C1 segment of cervical spinal cord (tissue), 14 donors: ENCODE measurements at places on chromosomes 4 and X.

- DNase-seq = no peak
These were observed 12.4 kb upstream of the LONRF3 start for GRCh38 chrX:118961866-118962560.

- DNase-seq = no peak
These were observed 420.2 kb downstream of the BCOR start for GRCh38 chrX:39677585-39677977.

GRCh38 chr4:148649652-148650331, 207.6 kb upstream of the NR3C2 start:
- no peak for DNase-seq

GRCh38 chrX:4150259-4150658, 436.8 kb upstream of the PRKX start:
- no peak for DNase-seq

DNA sequence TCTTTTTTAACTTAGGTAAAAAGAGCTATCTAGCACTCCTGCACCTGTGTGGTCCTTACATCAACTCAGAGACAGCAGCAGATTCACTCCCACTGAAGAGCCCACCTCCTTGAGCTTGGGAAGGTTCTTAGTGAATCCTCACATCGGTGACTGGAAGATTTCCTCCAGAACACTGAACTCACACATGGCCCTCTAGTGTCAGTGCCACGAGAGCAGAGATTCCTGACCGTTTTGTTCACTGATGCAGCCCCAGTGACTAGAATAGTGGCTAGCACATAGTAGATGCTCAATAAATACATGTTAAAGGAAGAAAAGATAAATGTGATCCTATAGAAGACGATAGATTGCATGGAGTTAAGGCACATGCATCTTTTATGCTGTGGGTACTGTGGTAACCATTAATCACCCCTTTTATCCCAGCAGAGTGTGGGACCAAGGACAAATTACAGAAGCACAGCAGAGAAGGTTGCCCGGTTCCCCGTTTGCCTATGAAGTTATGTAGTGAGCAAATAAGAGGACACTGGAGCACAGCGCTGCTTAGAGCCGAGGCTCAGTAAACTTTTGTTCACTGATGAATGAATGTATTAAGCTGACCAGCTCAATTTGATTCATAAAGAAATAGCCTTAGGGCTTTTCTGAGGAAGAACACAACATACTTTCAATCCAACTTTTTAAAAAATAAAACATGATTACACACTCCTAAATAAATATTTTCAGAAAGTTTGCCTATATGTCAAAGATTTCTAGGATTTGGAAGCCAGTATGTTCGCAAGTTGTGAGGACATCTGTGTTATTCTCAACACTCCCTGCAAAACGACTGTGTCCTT, 8.7 kb downstream of the GASK1B start:
- DNase-seq = no peak

GRCh38 chr4:172758586-172759340, 409.8 kb upstream of the GALNT7 start:
- no peak for DNase-seq

DNA sequence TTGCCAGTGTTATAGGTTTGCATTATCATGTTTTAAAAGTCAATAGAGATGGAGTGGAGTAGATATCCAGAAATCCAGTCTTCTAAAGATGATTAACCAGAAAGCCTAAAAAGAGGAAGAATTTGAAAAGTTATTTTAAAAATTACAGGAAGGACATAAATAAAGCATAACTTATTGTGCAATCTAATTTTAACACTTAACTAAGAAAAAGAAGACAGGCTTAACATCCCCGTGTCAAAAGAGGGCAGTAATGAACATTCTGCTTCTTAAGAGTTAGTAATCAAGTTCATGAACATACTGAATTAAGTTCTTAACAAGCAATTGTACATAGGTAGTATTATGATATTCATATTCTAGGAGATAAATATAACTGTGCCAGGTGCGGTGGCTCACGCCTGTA, 39.3 kb downstream of the ELF2 start:
- DNase-seq = no peak

DNA sequence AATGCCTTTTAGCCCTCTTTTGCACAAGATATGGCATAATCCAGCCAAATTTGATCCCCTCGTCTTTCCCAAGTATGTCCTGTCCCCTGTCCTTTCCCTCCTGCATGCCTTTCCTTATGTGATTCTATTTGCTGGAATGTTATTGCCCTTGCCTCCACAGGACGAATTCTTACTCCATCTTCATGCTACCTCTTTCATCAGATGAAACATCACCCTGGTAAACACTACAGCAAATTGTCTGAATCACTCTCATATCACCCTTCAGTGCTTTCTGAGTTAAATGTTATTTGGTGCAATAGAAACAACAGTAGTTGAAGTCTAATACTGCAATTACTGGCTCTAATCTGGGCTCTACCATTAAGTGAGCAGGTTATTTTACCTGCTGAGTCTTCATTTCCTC, 52.2 kb upstream of the FAT1 start:
- DNase-seq = no peak

DNA sequence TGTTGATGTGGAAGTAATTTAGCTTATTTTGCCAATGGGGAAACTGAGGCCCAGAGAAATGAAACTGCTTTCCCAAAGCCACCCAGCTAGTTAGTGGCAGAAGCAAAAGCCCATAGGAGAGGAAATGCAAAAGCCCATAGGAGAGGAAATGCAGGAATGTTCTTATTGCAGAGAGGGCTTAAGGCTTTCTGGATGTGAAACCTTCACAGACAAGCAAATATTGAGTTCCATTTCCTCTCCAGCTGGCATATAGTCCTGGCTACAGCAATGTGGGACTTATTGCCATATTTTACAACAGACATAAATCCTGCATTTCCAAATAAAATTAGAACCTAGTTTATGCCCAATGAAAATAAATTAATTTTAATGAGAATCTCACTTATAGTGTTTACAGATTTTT, 69.7 kb downstream of the TMEM154 start:
- DNase-seq = no peak

- DNase-seq = no peak
These were observed 525.5 kb upstream of the BOD1L1 start for GRCh38 chr4:14152834-14153519.

DNA sequence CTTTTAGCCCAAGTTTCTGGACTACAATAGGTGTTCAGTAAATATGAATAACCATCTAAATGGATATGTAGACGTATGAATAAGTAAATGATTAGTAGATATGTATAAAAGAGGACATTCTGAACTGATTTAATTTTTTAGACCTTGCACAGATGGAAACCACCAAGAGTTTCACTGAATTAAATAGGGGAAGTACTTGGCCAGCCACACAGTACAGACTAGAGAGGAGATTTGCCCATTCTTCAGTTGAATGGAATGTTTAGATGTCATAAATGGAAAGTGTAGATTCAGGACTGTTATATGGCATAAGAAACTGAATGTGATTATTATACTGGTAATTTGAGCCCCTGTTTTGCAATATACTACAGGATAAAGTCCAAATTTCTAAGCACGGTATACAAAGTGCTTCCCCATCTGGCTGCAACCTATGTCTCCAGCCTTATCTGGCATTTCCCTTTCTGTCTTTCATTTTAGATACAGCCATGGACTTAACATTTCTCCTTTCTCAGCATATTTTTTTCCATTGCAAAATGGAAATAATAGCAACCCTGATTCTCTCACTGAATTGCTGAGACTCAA, 137.8 kb upstream of the HS3ST1 start:
- DNase-seq = no peak

- DNase-seq = no peak
These were observed 171.4 kb downstream of the SH3KBP1 start for GRCh38 chrX:19715711-19716638.

GRCh38 chr4:102230194-102230593, 115.1 kb downstream of the SLC39A8 start:
- no peak for DNase-seq

DNA sequence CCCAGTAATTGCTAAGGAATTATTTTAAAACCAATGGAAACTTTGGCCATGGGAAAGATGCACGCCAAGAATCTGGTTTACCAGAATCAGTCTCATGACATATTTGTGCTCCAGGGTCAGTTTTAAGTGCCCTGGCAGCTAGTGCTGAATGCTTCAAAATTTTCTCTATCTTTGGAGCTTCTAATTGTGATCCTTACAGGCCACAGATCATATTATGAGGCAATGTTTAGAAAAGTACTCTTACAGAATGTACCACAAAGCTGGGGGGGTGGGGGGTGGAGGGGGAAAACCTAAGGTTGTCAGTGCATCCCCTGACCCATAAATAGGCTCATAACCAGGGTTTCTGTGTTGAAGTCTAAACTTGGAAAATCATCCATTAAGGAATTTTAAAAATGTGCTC, 514.5 kb downstream of the INPP4B start:
- DNase-seq = no peak

GRCh38 chr4:152655272-152656129, 24.3 kb downstream of the TMEM154 start:
- DNase-seq = no peak

- no peak for DNase-seq
These were observed 14.4 kb downstream of the ADH1A start for GRCh38 chr4:99276417-99276816.

DNA sequence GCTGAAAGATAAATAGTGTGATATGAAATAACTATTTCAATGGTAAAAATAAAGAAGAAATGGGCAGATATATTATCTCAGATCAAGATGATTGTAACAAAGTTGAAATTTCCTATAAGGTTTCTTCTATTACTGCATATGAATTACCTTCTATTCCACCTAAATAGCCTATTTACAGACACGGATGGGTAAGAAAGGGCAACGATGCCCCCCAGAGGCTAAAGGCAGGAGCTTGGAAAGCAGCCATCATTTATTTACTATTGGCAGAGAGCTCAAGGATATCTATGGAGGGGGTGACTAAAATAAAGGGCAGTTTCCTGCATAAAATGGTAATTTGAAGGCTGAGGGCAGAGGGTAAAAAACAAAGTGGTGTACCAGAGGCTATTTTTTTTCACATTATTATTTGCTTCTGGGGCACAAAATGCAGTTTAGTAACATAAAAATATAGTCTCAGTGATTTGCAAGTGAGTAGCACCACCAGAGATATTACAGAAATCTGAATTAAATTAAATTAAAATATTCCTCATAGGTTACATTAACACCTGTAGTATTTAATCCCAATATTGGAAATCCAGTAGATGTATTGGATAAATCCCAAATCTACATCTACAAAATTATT, 123.1 kb downstream of the BTC start:
- no peak for DNase-seq

DNA sequence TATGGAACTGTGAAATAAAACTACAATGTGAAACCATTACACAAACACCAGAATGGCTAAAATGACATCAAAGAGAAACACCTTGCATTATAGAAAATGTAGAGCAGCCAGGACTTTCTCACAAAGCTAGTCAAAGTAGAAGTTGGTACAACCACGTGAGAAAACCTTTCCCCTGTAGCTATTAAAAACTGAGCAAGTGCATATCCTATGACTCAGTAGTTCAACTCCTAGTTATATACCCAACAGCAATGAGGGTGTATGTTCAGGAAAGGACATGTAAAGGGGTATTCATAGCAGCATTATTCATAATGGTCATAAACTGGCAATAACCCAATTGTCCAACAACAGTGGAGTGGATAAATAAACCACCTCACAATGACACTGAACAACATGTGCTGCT, 177.5 kb upstream of the NUDT10 start:
- no peak for DNase-seq

- no peak for DNase-seq
These were observed 314.8 kb downstream of the FAM47A start for GRCh38 chrX:33817266-33817665.

DNA sequence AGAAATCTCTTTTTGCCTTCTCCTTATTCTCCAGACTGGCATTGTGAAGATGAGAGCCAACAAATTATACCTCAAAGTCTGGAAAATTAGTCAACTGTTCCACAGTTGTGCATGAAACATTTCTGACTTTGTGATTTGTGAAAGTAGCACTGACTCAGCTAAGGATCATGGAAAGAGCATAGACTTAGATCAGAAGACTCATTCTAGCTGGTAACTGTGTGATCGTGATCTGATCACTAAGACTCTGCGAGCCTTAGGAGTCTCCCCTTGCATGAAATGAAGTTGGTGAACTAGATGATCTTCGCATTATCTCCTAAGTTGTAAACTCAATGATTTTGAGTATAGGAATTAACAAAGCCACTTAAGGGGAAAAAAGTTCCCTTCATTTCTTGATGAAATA, 668.1 kb downstream of the RPA4 start:
- DNase-seq = no peak

GRCh38 chr4:148954011-148954749, 512.0 kb upstream of the NR3C2 start:
- DNase-seq = no peak

DNA sequence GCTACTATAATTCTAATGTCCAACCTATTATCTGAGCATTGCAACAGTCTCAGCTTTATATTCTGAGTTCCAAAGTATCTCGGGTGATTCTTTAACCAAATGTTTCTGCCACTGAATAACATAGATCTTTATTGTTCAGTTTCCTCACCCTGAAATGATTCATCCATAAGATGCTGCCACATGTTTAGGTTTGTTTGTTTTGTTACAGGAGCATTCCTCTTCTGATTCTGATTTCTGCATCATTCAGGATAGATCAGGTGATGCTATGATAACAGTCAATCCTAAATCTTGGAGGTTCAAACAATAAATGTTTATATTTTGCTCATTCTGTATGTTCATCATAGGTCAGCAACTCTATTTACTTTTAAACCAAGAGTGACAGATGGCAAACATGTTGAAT, 927.6 kb downstream of the PCDH7 start:
- no peak for DNase-seq

DNA sequence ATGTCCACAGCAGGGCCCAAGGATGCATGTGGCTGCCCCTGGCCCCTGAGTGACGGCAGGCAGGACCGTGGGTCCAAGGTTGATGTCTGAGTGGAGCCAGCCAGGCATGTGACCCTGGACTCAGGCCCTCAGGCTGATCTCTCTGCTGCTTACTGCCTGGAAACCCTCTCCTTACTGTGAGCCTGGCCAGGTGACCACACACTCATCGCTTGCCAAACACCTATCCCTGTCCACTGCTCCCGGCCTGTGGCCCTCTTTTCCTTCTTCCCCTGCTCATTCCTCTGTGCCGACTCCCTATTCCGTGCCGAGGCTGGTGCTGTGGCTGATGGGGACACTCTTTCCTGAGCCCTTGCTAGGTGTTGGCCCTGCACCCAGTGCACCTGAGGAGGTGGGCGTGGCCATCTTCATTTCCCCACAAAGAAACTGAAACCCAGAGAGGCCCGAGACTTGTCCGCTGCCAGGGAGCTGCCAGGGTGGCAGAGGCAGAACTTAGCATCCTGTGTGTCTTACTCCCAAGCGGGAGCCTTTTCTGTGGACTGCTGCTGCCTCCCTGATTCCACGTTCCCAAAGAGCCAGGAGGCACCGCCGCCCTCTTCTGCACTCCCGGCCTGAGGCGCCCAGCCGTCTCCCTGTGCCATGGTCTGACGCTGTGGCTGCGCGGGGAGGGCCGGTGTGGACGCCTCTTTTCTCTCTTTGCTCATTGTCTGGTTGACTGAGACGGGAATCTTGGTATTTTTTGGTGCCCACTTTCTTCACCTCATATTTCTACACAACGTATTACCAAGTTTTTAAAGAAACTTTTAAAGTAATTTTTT, 11.2 kb upstream of the RNF4 start:
- no peak for DNase-seq
